ENCODE measurements at places on chromosomes 1 and 21.

DNA sequence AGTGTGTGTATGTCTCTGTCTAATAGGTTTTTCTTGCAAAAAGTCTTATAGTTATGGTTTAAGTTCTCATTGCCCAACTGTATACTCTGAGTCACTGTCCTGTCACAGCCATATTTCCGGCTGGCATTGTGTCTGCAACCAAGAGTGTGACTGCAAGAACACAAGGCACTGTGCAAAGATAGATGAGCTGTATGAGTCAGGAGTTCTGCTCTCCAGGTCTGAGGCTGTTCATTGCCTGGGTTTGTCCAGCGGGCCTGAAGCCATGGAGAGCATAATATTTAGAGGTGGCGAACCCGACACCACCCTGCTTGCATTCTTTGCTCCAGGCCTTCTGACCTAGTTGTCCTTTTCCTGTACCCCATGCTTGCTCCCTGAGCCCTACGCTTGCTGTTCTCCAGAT, 50.9 kb upstream of the CNIH3 start:
- no peak for DNase-seq

DNA sequence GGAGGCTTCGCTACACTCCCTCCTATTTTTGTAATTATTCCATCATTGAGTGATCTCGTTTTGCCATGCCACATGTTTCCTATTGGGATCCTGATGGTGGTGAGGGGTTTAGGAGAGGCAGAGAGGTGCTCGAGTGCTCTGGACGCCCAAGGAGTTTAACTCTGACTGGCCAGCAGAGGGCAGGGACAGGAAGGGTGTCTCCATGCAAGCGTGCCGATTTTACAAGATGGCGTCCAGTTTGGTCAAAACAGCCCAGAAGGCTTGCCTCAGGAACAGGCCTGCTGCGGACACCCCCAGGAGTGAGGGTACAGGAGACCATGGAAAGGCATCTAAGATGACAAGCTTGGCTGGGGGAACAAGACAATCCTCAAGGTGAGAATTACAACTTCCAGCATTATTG, 33.8 kb upstream of the KCNE2 start:
- DNase-seq: no peak

GRCh38 chr1:151774256-151774922, 11.1 kb upstream of the MRPL9 start:
- DNase-seq: no peak

- peak; percentile 77 for DNase-seq
Observed at GRCh38 chr1:182839209-182840066, at the start of gene DHX9. DHX9 (plus strand) TSS chr1:182839347; CDS start chr1:182842567, 3,220 bp downstream.

- DNase-seq: no peak
Observed at GRCh38 chr21:35350965-35351364, 301.9 kb upstream of the RUNX1 start.

GRCh38 chr1:204065174-204065985, 7.5 kb upstream of the SOX13 start:
- no peak for DNase-seq

- no peak for DNase-seq
Observed at GRCh38 chr1:109724933-109725332, 12.9 kb downstream of the GSTM5 start.

DNA sequence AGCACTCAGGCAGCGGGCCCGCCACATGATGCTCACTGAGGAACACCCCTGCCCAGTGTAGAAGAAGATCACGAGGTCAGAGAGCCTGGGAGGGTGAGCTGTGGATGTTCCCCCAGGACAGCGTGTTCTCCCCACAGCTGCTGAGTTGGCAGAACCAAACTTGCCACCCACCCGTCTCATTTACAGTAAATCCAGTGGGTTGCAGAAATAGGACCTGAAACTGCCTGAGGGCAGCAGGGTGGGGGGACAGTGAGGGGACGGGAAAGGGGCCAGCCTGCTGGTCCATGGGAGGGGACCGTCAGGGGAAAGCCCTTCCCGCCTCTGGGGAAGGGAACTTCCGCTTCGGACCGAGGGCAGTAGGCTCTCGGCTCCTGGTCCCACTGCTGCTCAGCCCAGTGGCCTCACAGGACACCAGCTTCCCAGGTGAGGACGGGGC, at the start of gene C1QB:
Gene C1QB, plus strand, starts transcription at position 356 of the 436 bp plus-strand sequence. CDS start 6,227 bp downstream, outside the sequence.
- no peak for DNase-seq

DNA sequence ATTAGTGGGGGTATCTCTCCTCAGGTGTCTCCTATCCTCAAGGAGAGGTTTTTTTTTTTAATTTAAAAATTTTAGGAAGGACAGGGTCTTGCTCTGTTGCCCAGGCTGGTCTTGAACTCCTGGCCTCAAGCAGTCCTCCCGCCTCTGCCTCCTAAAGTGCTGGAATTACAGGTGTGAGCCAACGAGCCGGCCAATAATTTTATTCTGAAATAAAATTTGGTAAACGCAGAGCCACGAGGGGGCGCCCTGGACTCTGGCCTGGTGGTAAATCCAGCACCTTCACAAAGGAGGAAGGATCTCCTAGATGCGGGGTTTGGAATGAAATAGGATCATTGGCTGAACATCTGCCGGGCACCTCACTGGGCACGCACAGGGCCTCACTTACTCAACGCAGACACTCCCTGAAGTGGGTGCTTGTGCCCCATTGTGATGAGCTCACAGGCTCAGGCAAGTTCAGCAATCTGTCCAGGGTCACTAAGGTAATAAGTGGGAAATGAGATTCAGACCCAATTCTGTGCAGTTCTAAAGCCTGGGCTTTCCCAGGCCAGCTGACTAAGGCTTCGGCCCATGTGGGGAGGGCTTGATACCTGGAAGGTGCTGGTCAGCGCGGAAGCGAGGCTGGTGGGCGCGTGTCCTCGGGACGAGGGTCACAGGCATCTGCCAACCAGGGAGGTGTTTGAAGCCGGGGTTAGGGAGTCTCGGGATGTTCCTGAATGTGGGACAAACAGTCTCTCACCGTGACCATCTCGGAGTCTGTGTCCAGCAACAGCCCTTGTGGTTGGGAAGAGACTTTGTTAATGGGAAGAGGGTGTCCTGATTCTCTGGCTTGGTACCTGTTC, 32.7 kb upstream of the ETV3 start:
- no peak for DNase-seq

- no peak for DNase-seq
Observed at GRCh38 chr1:167808104-167808503, 86.3 kb downstream of the MPZL1 start.

- DNase-seq: no peak
Observed at GRCh38 chr21:42833439-42833815, 45.9 kb downstream of the WDR4 start.

DNA sequence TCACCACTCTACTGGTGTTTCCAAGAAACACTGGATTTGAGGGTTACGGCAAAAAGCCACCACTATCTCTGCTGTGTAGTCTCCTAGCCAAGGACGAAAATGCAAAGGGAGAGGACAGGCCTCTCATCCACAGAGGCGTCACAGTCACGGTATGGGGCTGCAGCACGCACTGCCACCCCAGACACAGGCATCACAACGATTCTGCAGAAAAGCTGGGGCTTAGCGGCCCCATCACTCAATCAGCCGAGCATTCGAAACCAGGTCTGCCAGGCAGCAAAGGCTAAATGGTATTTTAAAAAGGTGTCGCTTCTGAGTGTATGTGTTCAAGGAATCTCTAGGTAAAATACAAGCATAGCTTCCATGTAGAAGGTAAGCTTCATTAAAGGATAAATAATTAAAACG, 1.4 kb downstream of the RIPK4 start:
- DNase-seq: no peak

DNA sequence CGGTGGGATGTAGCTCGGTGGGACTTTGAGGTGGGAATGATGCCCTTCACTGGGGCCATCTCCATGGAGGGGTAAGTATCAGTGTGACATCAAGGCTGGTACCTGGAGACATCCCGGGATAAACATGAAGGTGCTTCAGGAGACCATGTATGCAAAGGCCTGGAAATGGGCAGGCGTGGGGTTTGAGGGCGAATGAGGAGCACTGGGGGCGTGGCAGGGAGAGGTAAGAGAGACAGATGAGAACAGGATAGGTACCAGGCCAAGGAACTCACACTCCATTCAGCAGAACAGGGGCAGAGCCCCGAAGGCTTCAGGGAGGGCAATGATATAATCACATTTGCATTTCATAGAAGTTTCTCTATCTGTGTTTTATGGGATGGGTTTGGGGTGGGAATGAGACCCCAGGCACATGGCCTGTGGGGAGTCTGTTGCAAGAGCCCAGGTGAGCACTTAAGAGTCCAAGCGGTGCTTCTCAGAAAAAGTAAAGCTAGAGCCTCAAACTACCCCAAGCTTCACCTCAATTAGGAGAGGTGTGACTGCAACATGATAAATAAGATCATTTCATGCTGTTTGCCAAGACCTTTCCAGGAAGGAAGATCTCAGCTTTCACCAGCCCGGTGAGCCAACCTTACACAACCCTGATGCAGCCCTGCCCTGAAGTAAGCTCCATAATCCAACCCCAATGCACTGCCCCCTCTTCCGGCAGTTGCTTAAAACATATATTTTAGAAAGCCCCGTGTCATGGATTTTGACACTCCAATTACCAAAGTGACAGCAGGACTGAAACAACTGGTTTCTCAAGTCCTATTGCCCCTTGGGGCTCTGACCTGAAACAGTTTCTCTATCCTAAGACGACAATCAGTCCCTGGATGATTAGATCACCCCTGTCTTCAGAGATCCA, 7.4 kb downstream of the S100A9 start:
- DNase-seq: no peak

DNA sequence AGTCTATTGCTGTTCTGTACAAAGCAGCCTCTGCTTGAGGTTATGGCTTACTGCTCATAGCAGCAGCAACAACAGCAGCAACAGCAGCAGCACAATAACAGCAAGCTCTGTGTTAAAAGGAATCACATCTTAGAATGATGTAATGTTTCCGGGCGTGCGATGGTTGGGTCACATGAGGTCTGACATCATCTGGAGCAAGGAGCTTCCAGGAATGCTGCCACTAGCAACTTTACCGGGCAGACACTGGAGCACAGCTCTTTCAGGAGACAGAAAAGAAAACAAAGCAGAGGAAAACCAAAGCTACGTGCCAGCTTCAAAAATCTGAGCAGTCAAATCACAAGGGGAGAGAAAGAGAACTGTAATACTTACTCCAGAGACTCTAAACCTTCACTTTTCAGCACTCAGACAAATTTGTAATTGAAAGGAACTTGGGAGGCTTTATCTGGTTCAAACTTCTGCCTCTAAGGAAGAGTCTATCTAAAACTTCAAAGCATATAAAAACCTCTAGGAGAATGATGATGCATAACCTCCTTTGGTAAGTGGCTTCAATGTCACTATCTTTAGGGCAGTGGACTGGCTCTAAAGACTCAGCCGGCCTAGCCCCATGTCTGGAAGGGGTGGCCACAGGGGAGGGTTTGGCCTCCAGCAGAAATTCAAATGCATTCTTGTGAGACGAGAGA, 28.3 kb upstream of the RAB3GAP2 start:
- no peak for DNase-seq

GRCh38 chr1:238196516-238196915, 305.8 kb upstream of the ZP4 start:
- no peak for DNase-seq

DNA sequence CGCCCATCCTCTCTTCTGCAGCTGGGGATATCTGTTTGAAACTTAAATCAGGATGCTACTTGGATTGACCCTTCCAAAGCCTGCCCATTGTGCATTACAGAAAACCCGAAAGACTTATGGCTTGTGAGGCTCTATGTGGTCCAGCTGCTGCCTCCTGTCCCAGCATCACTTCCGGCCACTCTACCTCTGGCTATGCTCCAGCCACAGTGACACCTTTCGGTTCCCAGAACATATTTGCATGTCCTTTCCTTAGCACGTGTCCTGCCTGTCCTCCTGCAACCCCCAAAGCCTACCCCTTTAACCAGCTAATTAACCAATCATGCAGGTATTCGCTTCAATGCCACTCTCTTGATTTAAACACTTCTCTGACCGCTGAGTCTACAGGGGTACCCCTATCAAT, 167.6 kb downstream of the PRDM2 start:
- no peak for DNase-seq

GRCh38 chr1:182147136-182147820, 85.8 kb upstream of the ZNF648 start:
- peak; percentile 13 for DNase-seq

- no peak for DNase-seq
Observed at GRCh38 chr1:15936025-15936424, 39.9 kb downstream of the ZBTB17 start.

DNA sequence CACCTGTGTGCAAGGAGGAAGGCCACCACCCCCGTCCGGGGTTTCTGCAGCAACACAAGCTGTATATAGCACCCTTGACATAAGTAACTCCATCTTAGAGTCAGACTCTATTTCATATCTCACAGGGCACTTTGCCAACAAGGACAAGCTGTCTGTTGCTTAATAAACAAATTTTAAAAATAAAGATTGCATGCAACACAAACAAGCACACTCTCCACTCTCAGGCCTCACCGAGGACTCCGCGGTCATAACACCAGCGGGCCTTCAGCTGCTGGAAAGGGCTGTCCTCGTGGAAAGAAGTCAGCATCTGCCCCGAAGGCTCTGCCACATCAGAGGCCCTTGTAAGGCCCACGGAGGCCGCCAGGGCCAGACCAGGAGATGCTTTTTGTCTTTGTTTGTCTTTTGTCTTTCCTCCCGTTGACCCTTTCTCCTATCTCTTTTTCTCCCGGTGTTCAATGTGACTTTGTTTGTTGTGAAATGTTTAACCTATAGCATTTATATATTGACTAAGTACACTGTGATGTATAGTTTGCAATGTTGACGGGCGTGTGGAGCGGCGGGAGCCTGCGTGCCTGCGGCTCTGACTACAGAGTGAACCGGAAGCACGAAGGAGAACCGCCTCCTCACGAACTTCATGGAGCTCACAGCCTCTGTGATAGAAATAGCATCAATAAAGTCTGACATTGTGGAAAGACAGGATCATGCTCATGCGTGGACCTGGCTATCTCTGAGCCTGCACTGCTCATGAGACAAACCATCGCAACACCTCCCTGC, 24.1 kb downstream of the MEGF6 start:
- no peak for DNase-seq

- DNase-seq: no peak
Observed at GRCh38 chr1:82492159-82492558, 691.4 kb downstream of the ADGRL2 start.

DNA sequence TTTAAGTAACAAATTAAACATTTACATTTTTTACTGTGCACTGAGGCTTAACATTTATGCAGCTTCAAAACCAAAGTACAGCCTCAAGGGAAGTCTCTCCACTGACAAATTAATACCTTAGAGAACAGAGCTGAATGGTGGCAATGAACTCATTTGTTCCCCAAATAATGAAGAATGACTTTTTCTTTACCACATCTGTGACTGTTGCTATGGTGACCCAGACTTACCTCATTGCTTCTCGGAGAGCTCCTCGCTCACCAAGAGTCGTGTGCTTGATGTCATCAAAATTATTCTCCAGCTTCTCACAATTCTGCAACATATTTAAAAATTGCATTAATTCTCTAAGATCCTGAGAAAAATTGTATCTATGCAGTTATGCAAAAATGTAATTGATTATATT, 92.9 kb downstream of the DPYD start:
- DNase-seq: no peak

GRCh38 chr1:11187494-11187893, 1.7 kb upstream of the ANGPTL7 start:
- no peak for DNase-seq

Data from GM19239 (cell line).